ENCODE measurements at places on chromosomes 4 and X.
A peak's percentile ranks its signal among the peaks of the same experiment; 100 is the strongest.

- no peak for DNase-seq
Measured at GRCh38 chrX:134803551-134804183, 145.4 kb upstream of the PLAC1 start.

GRCh38 chrX:142244568-142244967 is 39.5 kb upstream of the MAGEC2 start:
- DNase-seq, result no peak

GRCh38 chr4:139501527-139501926 is 47.6 kb downstream of the RAB33B start:
- no peak for DNase-seq

DNA sequence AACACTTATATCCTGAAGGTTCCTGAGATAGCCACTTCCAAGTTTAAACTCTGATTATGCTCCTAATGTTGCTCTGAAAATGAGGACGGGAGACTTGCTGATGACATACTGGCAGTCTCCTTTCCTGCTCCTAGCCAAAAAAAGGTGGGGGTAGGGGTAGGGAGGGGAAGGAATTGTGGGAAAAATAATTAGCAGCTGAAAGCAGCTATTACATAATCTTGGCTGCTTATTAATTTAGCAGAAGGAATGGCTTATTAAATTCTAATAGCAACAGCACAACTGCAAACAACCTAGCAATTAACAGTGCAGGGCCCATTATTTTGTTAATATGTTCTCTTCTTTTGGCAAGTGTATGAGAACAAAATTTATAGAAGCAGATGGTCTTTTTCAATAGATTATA is 2.0 kb upstream of the AP1S2 start:
- DNase-seq, result no peak

GRCh38 chrX:20442597-20442996 is 175.9 kb upstream of the RPS6KA3 start:
- peak; percentile 67 for DNase-seq
